ENCODE measurements at places on chromosomes 5 and 9.

DNA sequence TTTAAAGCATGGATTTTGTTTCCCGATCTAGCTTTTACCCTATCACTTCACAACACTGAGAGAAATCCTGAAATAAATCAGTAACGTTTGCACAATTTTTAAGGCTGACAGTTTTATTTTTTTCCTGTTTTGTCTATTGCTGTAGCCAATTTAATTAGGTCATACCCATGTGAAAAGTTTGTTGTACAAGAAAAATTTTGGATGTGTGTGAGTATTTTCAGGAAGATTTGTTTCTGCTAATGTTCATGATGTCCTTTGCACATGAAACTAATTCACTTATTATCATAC, 237.8 kb downstream of the ARRDC3 start:
- DNase-seq: no peak

- no peak for DNase-seq
Observed at GRCh38 chr9:93258818-93259489, 75.0 kb downstream of the WNK2 start.

- DNase-seq: no peak
Observed at GRCh38 chr5:150262502-150262901, 27.1 kb downstream of the CAMK2A start.

DNA sequence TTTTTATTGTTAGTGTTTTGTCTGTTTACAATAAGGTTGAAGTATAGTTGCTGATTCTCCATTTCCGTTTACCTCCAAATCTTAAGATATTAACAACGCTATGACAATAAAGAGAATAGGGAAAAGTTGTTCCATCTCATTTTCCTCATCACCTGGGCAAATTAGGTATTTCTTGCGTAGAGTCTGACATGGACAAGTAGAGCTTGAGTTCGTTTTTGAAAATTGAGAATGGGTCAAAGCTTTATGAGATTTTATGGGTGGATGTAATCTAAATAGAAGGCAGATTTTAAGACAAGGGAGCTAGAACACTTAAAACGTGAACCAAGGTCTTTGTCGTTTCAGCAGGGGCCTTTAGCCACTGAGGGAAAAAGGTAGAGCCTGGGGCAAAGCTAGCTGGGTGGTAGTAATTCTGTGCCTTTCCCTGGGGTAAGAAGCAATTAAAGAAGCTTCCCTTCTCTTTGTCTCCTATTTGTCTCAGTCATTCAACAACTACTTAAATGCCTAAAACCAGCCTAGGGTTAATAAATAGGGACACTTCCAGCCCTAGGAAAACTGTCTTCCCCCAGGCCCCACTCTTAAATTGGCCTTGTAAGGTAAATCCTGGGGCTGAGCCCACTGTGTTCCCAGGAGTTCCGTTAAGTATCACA, 551 bp upstream of the CAAP1 start:
- DNase-seq: no peak

DNA sequence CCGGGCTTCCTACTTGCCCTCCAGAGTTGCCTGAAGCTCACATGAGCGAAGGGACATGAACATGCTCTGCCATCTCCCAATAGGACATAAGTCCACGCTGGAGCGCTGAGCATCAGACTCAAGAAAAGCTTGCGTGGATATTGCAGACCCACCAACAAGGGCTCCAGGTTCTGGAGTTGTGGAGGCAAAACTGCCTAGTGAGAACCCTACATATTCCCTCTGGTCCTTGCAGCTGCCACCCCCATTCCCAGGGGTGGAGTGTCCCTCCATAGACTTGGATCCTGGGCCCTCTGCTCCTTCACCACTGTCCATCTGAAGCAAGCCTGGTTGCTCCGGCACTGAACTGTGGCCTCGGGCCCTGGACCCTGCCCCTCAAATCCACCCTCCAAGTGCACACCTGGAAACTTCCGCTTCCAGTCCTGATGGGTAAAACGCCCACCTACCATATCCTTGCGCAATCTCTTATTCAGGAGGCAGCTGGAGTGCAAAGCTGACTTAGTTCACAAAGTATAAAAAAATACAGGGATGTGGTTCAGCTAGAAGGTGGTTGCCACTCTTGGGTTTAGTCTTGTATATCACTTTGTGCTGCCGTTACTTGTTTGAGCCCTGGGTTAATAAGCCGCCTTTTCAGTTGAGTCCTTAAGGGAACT, 28.0 kb downstream of the HRH2 start:
- DNase-seq: no peak

Measured in AG04449 (cell line).